H1 (cell line): ENCODE measurements at places on chromosomes 2 and 18. TPM values are rescaled to one million over a fixed set of nuclear protein-coding genes. Genes with fewer than 3 reads are reported as not detected.

DNA sequence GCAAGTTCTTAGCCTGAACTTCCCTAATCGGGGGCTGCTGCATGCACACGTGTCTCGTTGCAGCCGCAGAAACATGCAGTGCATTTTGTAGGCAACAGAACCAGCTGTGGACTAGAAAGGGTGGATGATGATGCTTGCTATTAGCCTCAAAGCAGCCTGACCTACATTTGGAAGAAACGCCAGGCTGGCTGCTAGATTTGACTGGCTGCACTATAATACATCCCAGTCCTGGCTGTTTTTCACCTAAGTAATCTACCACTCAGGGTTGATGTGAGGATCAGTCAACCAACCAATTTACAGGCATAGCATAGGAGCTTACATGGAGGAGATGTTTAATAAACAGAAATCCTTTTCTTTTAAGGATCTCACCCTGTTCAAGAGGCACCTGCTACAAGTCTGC, 56.4 kb upstream of the SPP2 start:
- H3K4me1 ChIP-seq = no peaks in the 10 kb centered on the region
- H3K36me3 ChIP-seq = no peaks in the 10 kb centered on the region
- no peak overlapping the region for H3K4me3 ChIP-seq
- no peaks in the 10 kb centered on the region for H3K27me3 ChIP-seq
- no peak overlapping the region for H3K27ac ChIP-seq

GRCh38 chr18:35335866-35336265, 8.4 kb downstream of the ZNF24 start:
- H3K27ac ChIP-seq = no peak overlapping the region
- H3K36me3 ChIP-seq = peaks cover 64% of the 10 kb centered on the region
- no peak overlapping the region for H3K4me3 ChIP-seq

GRCh38 chr2:146821836-146822316, 1023.0 kb upstream of the ACVR2A start:
- no peaks in the 10 kb centered on the region; the same call in 1 of the 2 replicates for H3K4me1 ChIP-seq
- H3K27ac ChIP-seq = no peak overlapping the region
- no peaks in the 10 kb centered on the region for H3K36me3 ChIP-seq
- H3K4me3 ChIP-seq = no peak overlapping the region
- no peak for DNase-seq

- no peaks in the 10 kb centered on the region for H3K4me1 ChIP-seq
- H3K27me3 ChIP-seq = no peaks in the 10 kb centered on the region
- no peak overlapping the region for H3K4me3 ChIP-seq
- no peak overlapping the region for H3K27ac ChIP-seq
Observed at GRCh38 chr2:10368491-10369231, 66.0 kb downstream of the HPCAL1 start.

DNA sequence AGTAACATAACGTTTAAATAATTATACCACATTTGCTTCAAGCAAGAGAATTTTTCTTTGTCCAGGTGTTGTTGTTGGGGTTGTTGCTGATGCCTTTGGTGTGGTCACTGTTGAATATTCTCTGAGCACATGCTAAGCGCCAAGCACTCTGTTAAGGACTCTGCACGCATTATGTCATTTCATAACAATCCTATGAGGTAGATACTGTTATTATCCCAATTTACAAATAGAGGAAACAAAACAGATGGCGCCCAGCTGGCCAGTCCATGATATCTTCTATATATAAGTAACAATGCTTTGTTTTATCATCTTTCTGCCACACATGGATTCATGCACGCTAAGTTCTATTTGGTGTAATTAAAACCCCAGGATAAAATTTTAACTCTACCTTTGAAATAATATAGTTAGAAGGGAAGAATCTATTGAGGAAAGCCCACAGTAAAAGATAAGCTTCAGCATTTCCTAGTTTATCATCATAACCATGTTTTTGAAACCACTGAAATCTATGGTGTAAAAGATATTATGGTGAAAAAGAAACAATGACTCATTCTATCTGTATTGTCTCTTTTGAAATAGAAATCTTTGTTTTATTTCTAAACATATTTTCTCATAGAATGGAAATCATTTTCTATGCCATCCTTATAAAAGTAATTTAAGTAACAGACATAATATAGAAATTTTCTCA, 199.7 kb downstream of the PID1 start:
- no peaks in the 10 kb centered on the region for H3K36me3 ChIP-seq
- no peaks in the 10 kb centered on the region for H3K4me1 ChIP-seq
- H3K27me3 ChIP-seq = no peaks in the 10 kb centered on the region
- no peak for DNase-seq
- H3K27ac ChIP-seq = no peak overlapping the region

GRCh38 chr2:207896525-207897285, 127.0 kb upstream of the FZD5 start:
- DNase-seq = no peak
- peaks cover 12% of the 10 kb centered on the region for H3K4me1 ChIP-seq
- no peaks in the 10 kb centered on the region for H3K36me3 ChIP-seq
- no peaks in the 10 kb centered on the region for H3K27me3 ChIP-seq
- peak overlapping the region; percentile 24; the same call in 1 of the 2 replicates for H3K4me3 ChIP-seq
- 0 out of 2 replicates have a peak overlapping the region, but pooled peaks have one; percentile 57 for H3K27ac ChIP-seq

The CD8B2 gene
- total RNA-seq = not detected in 2 replicates

The LHCGR gene
- total RNA-seq = 0.31 and 0.73 TPM in 2 replicates

- no peak for DNase-seq
- no peaks in the 10 kb centered on the region for H3K4me1 ChIP-seq
- H3K36me3 ChIP-seq = no peaks in the 10 kb centered on the region
- no peak overlapping the region for H3K27ac ChIP-seq
- no peak overlapping the region for H3K4me3 ChIP-seq
Observed at GRCh38 chr2:8123464-8123863, 558.4 kb upstream of the ID2 start.

- no peak overlapping the region for H3K4me3 ChIP-seq
- no peak for DNase-seq
- H3K27ac ChIP-seq = no peak overlapping the region
Observed at GRCh38 chr2:36245651-36246050, 109.9 kb upstream of the CRIM1 start.

- peaks cover 8% of the 10 kb centered on the region; the same call in 1 of the 2 replicates for H3K4me1 ChIP-seq
- H3K27ac ChIP-seq = no peak overlapping the region
- H3K27me3 ChIP-seq = peaks cover 16% of the 10 kb centered on the region; the same call in 1 of the 2 replicates
Observed at GRCh38 chr2:237482485-237482884, 4.6 kb upstream of the MLPH start.

DNA sequence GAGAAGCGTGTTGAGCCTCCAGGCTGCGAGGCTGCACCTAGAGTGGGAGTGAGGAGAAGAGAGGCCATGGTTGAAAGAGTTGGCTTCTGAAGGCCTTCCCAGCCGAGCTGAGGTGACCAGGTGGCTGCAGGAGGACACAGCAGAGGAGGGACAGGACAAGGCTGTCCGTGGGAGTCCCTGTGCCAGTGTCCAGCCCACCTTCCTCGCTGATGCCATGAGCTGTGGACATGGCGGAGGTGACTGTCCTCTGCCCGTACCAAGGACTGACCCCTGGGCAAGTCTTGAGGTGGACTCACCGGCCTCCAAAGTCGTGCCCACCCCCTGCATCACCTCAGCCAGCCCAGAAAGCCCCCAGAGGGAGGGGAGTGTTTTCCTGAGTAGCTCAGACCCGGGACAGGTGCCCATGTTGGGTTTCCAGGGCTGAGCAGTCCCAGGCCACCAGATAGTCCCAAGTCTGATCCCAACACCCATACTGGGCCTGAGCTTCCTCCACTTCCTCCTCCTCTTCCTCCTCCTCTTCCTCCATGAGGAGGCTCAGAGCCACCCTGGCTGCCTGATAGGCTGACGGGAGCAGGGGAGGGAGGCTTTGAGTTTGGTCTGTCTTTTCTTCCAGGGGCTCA, 43.0 kb upstream of the FOSL2 start:
- no peaks in the 10 kb centered on the region for H3K27me3 ChIP-seq
- H3K4me3 ChIP-seq = no peak overlapping the region
- H3K27ac ChIP-seq = no peak overlapping the region
- no peaks in the 10 kb centered on the region for H3K4me1 ChIP-seq
- DNase-seq = no peak
- no peaks in the 10 kb centered on the region for H3K36me3 ChIP-seq

GRCh38 chr18:78770139-78770822, 209.3 kb upstream of the SALL3 start:
- no peak for DNase-seq
- no peak overlapping the region for H3K4me3 ChIP-seq
- peaks cover 26% of the 10 kb centered on the region; the same call in 1 of the 2 replicates for H3K4me1 ChIP-seq
- H3K27ac ChIP-seq = no peak overlapping the region
- no peaks in the 10 kb centered on the region for H3K36me3 ChIP-seq

- no peaks in the 10 kb centered on the region for H3K27me3 ChIP-seq
- no peak overlapping the region for H3K4me3 ChIP-seq
- no peaks in the 10 kb centered on the region for H3K4me1 ChIP-seq
- H3K36me3 ChIP-seq = no peaks in the 10 kb centered on the region
Observed at GRCh38 chr2:128838244-128838643, 519.6 kb upstream of the HS6ST1 start.

DNA sequence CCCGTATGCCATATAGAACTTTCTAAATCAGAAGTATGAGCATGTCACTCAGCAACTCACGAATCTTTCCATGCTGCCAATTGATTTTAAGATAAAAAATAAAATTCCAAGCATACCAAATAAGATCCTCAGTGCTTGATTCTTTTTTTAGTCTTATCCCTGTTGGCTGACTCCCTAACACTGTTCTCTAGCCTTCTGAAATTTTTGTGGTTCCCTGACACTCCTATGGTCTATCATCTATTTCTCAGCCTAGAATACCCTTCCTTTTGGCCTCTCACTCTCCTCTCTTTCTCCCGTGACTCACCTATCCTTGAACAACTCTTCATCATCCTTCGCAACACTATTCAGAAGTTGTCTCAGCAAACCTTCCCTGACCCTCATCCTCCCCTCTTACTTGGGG, 50.5 kb downstream of the CCDC141 start:
- DNase-seq = no peak
- no peaks in the 10 kb centered on the region for H3K27me3 ChIP-seq
- 0 out of 2 replicates have a peak, but pooled peaks cover 2% of the 10 kb centered on the region for H3K36me3 ChIP-seq

The DLX2 gene
- total RNA-seq = 0.13 and 0.45 TPM in 2 replicates

DNA sequence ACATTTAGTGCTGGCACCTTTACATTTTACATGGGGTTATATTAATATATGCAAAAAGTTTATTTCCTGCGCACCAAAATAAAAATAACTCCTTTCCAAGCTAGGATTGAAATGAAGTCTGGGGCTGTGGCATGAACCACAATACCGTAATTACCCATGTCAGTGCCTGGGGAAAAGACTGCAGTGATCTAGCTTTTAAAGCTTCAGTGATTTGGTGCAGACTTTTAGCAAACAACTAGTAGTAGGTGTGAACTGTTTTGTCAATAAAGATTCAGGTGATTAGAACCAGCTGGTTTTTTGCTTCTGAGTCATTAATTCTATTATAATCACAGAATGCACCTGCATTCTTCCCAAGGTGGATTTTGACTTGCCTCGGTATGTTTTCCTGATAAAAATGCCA, 21.2 kb downstream of the EFEMP1 start:
- no peaks in the 10 kb centered on the region for H3K36me3 ChIP-seq
- no peak overlapping the region for H3K4me3 ChIP-seq
- no peak for DNase-seq
- no peaks in the 10 kb centered on the region for H3K4me1 ChIP-seq
- no peaks in the 10 kb centered on the region for H3K27me3 ChIP-seq

- H3K4me3 ChIP-seq = no peak overlapping the region
- H3K36me3 ChIP-seq = no peaks in the 10 kb centered on the region
- H3K27me3 ChIP-seq = no peaks in the 10 kb centered on the region
- DNase-seq = no peak
Observed at GRCh38 chr18:63073481-63073880, 246.1 kb downstream of the BCL2 start.

The CDCA7 gene
- 75.7 and 80.4 TPM in 2 replicates for total RNA-seq

GRCh38 chr18:37578886-37579513, 13.4 kb upstream of the CELF4 start:
- no peaks in the 10 kb centered on the region for H3K36me3 ChIP-seq
- DNase-seq = no peak
- peaks cover 33% of the 10 kb centered on the region for H3K4me1 ChIP-seq
- H3K27me3 ChIP-seq = peaks cover 2% of the 10 kb centered on the region; the same call in 1 of the 2 replicates
